ENCODE measurements at places on chromosomes 7 and 10. TPM values are rescaled to one million over a fixed set of nuclear protein-coding genes. Genes with fewer than 3 reads are reported as not detected.

The TFR2 gene
- polyA plus RNA-seq = 0.78 TPM

- no peak for DNase-seq
Observed at GRCh38 chr7:106915873-106916272, 50.8 kb downstream of the PIK3CG start.

GRCh38 chr7:88495881-88496725, 189.4 kb upstream of the STEAP4 start:
- DNase-seq = no peak

DNA sequence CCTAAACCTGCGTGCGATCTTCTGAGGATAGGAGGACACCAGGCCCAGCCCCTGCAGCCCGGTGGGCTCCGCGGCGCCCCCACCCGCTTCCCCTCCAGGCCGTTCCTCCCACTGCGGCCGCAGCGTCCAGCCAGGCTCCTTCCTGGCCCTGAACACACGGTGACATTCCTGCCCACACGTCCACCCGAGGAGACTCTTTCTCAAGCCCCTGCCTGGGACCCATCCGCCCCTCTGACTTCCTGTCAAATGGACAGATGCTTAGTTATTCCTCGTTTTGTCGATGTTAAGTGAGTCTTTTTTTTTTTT, 32.4 kb upstream of the RNF32 start:
- DNase-seq = no peak

DNA sequence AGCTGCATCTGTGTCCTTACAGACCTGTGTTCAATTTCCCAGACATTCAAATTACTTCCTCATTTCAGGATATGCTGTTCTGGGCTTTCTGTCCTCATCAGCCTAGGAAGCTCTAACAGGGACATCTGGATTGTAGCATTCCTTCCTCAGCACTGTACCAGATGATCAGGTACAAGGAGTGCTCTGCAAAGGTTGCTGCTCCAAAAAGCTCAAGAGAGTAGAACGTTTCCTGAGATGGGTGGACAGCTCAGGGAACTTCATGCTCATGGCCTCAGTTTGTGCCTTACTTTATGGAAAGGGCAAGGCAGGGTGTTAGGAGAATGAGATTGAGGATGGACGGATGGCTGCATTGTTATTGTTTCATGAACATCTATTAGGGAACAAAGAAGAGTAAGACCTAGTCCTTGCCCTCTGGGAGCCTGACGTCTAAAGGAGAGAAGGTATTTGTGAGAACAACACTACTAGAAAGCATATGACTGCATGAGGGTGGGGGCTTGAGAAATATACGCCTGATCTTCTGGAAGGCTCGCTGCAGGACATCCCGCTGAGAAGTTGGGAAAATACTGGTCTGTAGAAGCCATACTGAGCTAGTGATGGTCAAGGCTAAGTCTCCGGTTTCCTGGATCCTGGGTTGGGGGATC, 10.5 kb upstream of the ZNF212 start:
- no peak for DNase-seq

Measured in right renal cortex interstitium (tissue), 3 donors.